Keratinocyte (primary cell): ENCODE measurements at places on chromosomes 4 and X.

DNA sequence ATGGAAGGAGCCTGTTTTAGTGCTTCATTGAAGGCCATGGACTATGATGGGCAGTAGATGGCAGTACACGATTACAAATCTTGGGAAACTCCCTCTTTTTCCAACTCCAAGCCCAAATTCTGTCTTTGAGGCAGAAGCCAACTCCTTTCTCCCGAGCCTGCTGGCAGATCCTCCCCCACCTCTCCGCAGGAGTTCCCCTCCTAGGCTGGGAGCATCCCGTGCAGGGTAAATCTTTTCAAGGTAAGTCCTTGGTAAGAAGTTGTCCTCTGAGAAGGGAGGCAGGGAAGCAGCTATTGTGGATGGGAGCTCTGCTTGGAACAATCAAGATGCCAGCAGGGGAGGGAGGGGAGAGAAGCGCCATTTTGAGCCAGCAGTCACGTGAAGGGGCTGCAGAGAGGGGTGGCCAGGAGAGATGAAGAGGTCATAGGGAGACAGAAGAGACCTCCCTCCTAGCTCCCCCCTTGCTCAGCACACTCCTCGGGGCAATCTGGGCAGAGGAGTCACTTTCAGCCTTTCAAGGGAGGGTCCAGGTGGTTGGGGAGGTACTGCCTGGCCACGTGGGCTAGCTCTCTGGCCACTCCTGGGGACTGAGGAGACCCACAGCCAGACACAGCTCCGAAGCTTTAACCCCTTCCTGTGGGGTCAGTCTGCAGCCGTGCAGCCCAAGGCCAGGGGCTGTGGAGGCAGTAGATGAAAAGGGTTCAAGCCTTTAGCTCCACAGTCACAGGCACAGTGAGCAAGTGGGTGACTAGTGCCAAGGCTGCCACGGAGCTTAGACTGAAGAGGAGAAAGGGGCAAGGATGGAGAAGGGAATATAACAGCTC lies 9.6 kb downstream of the CC2D2A start:
- peak; percentile 19 for DNase-seq

- no peak for DNase-seq
Observed at GRCh38 chr4:108683479-108683878, 33.1 kb downstream of the OSTC start.

DNA sequence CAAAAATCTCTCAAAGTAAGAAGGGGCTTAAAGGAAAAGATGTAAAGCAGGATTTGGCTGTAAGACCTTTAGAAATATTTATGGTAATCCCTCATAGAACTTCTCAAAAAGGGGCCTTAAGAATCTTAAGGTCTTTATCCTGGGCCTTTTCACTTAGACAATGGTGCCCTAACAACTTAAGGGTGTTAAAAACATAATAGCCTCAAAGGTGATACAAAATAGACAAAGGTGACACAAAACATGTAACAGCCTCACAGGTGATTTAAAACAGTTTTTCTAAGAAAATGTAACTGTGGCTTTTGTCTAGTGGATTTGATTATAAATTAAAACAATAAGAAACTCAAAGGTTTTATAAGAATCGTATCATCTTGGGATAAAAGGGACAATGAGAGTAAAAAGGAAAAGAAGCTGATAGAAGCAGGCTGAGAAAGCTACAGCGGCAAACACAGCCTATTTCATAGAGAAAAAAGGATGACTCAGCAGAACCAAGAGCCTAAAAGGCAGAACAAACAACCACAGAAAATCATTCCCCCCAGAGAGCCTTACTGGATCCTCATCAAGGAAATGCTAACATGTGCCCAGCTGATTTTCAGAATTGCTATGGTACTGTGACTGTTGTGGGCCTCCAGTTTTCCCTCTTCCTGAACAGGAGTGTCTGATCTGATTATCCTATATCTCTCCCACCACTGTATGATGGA lies 164.3 kb downstream of the STPG2 start:
- DNase-seq: no peak

- no peak for DNase-seq
Observed at GRCh38 chrX:26254436-26254835, 38.5 kb downstream of the MAGEB5 start.

- DNase-seq: no peak
Observed at GRCh38 chrX:154519389-154519788, 3.4 kb upstream of the FAM3A start.

GRCh38 chrX:42686706-42687105 lies 91.3 kb downstream of the PPP1R2C start:
- no peak for DNase-seq

GRCh38 chr4:78484574-78484973 lies 67.0 kb upstream of the ANXA3 start:
- no peak for DNase-seq

GRCh38 chrX:100512471-100512870 lies 72.3 kb upstream of the TNMD start:
- DNase-seq: no peak

DNA sequence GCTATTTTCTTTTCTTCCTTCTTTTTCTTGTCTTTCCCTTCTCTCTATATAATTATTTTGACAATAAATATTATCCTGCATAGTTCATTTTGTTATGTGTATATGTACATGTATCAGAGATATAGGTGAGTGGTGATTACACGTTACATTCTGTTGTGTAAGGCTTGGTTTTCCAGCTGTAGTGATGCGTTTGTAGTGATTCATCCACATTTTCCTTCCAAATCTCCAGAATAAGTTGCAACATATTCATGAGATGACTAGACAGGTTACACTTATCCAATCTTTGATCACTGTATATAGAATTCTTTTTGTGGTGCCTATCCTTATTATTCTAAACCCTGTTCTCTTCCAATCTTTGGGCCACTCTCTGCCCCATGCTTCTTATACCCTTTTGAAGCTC lies 540.2 kb downstream of the GBA3 start:
- DNase-seq: peak; percentile 13

DNA sequence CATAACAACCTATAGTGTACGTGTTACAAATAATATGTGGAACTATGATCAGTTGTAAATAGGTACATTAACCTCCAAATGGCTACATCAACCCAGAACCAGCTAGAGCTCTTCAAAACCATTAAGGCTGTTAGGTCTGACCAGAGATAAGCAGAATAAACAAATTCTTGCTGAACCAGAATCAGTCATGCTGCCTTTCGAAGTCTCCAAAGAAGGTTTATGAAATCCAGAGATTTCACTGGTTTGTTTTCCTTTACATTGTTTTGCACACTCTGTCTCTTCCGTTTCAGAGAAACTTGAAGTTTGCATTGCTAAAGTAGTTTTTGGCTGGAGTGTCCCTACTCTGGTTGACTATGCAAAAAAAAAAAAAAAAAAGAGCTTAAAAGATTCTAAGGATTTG lies 177.3 kb upstream of the SLIT2 start:
- no peak for DNase-seq

- DNase-seq: no peak
Observed at GRCh38 chr4:6134612-6135220, 65.6 kb downstream of the JAKMIP1 start.

DNA sequence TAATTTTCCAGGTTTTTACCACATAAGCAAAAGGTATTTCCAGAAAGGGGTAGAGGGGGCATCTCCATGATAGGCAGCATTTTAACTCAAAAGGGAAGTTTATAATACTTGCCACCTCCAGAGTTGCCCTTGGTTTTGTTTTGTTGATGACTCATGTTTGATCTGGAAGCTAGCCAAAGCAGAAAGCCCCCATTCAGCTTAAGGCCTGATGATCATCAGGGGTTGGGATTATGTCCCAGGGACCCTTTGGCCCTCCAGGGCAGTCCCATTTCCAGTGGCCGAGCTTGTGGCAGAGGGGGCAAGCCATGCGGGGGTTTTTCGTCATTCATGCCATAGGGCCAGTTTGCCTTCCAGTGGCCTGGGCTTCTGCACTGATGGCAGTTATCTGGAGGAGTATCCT lies 143.0 kb upstream of the PLAC1 start:
- no peak for DNase-seq

GRCh38 chr4:143394739-143395453 lies 58.2 kb downstream of the GAB1 start:
- no peak for DNase-seq

GRCh38 chrX:2705046-2705832 lies 14.1 kb downstream of the CD99 start:
- no peak for DNase-seq

- DNase-seq: no peak
Observed at GRCh38 chr4:11605597-11605996, 176.9 kb upstream of the HS3ST1 start.

GRCh38 chr4:74670583-74670982 lies 123.7 kb downstream of the BTC start:
- DNase-seq: no peak
